ENCODE measurements at places on chromosomes 3 and 15.

GRCh38 chr3:54533856-54534255 lies 394.0 kb downstream of the LRTM1 start:
- no peak for DNase-seq

GRCh38 chr15:99283717-99284116 lies 32.4 kb downstream of the LRRC28 start:
- DNase-seq = no peak

GRCh38 chr3:12351145-12351544 lies 62.3 kb downstream of the PPARG start:
- DNase-seq = peak; percentile 13

DNA sequence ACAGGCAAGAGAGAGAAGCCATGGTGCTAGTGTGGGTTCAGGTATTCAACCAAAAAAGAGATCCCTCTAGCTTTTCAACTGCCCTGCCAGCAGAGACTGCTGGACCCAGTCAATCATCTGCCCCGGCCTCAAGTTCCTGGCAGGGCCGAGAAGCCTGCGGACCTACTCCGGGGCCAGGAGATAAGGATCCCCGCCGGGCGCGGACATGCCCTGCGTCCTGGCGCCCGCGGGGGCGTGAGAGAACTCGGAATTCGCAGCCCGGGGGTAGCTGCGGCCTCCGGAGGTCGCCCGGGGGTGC lies 821 bp upstream of the MAGI1 start:
- DNase-seq = peak; percentile 38

DNA sequence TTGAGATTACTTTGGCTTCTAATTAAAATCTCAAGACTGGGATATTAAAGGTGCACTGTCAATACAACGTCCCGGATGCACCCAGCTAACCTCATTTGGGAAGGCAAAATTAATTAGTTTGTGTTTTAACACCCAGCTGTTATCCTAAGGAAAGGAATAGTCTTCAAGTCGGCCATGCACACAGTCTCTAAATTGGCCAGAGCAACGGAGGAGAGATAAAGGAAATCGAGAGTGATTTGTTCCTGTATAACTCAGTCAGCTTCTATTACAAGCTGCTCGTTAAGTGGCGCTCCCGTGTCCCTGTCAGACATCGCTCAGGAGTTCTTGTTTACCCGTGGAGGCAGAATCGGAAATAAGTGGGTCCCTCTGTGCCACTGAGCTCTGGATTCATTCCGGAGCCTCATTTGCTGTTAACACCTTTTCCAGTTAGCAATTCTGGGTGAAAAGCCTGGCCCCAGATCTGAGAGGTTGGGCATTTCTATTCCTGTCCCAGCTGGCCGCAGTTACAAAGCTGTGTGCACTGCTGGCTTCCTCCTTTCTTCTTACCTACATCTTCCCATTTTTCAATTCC lies 63.9 kb downstream of the ST8SIA2 start:
- no peak for DNase-seq

DNA sequence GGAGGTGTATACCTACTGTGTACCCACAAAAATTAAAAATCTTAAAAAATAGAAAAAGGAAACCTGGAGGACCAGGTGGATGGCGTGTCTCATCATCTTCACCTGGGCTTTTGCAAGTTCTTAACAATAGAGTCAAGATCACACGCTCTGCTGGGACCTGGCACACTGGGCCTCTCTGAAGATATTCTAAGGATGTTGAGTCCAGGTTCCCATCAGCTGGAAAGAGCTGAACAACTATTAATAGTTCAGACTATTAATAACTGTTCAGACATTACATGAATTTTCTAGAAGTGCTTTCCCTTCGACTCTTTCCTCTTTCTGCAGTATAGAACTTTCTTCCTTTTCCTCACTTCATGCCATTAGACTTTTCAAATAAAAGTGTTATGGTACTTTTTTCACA lies 320.2 kb upstream of the IL12A start:
- DNase-seq = no peak

GRCh38 chr3:108494906-108495531 lies 15.4 kb downstream of the MYH15 start:
- DNase-seq = no peak

DNA sequence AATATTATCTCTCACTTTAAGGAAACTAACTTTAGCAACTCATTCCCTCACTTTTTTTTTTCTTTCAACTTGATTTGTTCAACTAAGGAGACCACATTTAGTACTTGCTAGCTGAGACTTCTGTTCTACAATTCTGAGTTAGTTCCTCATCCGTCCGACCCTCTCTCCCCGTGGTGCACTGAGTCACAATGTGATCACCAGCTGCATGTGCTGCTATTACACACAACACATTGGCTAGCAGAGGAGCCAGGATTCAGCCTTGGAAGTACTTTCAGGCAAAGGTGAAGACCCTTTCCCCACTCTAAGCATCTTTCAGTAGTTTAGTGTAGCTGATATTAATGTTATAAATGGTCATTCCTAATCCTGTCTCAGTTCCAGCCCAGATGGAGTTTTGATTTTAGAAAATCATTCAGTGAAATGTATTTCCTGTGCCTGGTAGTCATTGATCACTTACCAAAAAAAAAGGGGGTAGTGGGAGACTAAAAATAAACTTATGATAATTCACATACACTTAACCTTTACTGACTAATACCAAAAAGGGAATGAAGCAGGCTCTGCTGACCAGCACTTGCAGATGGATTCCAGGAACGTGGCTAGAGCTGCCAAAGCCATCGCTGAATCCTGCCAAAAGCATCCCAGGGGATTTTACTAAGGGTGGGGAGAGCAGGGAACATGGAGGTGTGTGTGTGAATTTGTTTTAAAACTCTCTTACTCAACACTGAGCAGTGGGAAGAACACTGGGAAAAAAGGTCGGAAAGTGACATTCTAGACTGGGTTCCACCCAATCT lies 424.8 kb downstream of the LPP start:
- DNase-seq = peak; percentile 93

- peak; percentile 18 for DNase-seq
These were observed 14.7 kb upstream of the SYNM start for GRCh38 chr15:99090011-99090699.

DNA sequence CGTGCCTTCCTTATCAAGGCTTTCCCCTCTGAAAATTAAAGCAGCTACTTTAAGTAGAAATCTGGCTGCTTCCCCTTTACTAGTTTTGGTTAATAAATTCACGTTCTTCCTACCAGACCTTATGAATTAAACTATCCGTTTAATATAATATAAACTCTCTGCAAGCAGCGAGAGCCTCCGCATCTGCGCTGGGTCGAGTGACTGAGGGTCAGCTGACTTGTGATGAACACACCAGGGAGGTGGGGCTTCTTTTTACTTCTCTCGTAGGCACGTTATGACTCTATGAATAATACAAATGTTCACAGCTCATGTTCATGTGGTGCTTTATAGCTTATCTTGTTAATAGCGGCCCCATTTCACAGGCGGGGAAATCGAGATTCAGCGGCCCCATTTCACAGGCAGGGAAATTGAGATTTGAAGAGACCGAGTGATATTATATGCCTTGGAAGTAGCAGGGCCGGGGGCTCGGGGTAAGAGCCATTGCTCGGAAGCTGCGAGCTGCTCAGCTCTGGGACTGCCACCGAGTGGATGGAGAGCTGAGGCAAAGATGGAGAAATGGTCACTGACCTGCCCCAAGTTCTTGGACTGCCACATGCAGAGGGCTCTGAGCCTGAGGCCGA lies 8.3 kb downstream of the MUC4 start:
- DNase-seq = peak; percentile 34

- DNase-seq = no peak
These were observed 316.0 kb downstream of the RORA start for GRCh38 chr15:60912984-60913697.

- DNase-seq = no peak
These were observed 468.8 kb upstream of the GRM7 start for GRCh38 chr3:6392123-6392522.

DNA sequence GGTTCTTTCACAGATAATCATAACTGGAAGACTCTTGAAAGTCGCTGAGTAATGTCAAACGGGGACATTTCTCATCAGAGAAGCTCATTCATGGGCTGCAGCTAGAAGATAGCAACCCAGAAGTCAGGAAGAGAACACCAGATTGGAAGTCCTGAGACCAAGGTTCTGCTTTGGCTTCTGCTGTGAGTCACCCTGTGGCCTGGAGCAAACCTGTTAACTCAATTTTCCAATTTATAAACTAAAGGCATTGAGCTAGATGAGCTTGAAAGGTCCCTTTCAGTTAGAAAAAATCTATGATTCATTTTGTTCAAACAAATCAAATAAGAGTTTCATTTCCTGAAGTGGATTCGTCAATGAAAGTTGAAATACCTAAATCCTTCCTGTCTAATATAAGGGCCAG lies 402.2 kb downstream of the EPHB1 start:
- DNase-seq = no peak

DNA sequence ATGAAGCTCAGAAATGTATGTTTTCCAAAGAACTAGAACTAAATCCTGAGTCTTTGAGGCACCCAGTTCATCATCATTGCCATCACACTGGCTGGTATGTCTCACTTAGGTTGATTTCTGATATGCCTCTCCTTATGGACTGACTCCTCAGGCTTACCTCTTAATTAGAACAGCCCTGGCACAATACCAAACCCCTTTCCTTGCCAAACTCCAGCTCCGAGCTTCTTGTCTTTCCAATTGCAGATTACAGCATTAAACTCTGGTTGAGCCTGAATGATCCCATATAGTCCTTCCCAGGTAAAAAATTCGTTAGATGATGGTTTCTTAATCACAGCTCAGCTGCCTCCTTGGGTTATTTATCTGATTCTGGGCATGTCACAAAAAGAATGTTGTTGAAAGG lies 66.3 kb downstream of the RTP4 start:
- DNase-seq = no peak

DNA sequence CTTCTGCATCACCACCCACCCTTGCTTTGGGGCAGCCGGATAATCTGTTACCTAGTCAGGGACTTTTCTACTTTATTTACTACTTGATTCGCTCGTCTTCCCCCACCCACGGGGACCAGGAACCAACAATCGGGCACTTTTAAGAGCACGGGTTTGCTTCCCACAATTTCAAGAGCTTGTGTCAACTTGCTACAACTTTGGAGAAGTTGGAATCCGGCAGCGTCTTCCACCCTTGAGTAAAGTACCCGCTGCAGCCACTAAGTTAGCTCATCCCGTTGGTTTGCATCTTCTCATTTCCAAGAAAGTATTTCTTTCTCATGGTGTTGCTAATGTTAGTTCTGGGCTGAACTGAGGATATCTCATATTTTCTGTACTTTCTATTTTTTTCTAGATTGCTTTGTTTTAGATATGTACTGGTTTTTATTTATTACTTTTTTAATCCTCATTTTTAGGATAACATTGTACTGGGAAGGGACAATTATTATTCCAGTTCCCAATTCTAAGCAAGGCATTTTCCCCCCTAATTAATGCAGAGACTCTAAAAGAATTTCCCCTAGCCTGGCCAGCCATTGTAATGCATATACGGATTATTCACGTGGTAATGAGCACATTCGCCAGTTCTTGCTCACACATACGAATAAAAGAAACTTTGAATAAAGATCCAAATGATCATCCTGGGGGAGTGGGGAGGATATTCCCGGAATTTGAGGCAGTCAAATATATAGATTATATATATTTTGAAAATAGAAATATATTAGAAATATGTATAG lies 4.0 kb downstream of the SOX2 start:
- DNase-seq = no peak

GRCh38 chr3:16373341-16373946 lies 108.4 kb downstream of the OXNAD1 start:
- no peak for DNase-seq

GRCh38 chr3:52221563-52222318 lies 3.7 kb downstream of the TLR9 start:
- DNase-seq = no peak

- DNase-seq = no peak
These were observed 27.6 kb upstream of the ST6GAL1 start for GRCh38 chr3:186902713-186903112.

- peak; percentile 40 for DNase-seq
These were observed 4.5 kb downstream of the CFAP44 start for GRCh38 chr3:113436809-113437208.

- DNase-seq = peak; percentile 97
These were observed 129.0 kb downstream of the RPL22L1 start for GRCh38 chr3:170740726-170741591.

DNA sequence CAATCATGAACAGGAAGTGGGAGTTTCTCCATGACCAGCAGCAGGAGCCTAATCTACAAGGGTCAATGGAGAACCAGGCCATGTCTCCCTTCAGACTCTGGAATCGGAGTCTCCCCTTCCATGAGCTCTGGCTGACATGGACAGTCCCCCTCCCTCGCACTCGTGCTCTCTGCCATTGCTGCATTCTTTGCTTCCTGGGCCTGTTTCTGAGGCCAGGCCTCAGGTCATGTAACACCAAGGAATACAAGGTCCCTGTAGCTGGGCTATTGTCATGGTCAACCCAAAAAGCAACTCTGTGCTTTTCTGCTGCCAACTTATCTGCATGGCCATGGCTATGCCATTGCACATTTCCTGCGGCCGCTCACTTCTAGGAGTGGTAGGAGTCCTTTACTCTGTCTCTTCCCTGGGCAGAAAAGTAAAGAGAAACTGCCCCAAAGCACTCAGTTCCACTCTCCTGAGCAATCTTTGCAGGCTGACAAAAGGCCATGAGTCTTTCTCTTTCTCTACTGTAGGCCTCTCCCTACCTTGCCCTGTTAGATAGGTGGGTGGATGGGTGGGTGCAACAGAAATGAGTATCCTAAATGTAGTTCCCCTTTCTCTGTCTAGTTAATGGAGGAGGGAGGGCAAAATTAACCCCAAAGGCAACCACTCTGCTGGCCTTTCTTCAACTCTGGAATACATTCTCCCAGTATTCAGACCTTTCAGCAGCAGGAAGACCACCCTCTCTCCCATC lies 40.8 kb upstream of the PROK2 start:
- no peak for DNase-seq

- peak; percentile 11 for DNase-seq
These were observed 209.2 kb downstream of the FEZF2 start for GRCh38 chr3:62164196-62164595.

DNA sequence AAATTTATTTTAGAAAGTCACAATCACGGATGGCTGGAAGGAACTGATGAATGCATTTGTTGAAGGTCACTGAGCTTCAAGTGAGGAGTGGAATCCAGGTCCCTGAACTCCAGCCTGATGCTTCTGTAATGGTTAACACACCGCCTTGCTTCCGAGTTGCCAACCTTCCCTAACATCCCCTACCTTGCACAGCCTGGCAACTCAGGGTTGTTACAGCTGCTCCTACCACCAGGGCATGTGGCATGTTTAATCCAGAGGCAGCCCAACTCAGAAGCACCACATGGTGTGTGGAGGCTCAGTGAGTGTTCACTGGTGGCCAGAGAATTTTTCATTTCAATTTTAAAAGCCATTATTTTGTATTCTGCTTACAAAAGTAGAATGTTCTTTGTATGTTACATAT lies 4.9 kb downstream of the TM2D3 start:
- DNase-seq = no peak

GRCh38 chr3:138861798-138862197 lies 27.1 kb upstream of the PIK3CB start:
- DNase-seq = peak; percentile 31

GRCh38 chr15:70401709-70402108 lies 304.0 kb upstream of the TLE3 start:
- peak; percentile 29 for DNase-seq

DNA sequence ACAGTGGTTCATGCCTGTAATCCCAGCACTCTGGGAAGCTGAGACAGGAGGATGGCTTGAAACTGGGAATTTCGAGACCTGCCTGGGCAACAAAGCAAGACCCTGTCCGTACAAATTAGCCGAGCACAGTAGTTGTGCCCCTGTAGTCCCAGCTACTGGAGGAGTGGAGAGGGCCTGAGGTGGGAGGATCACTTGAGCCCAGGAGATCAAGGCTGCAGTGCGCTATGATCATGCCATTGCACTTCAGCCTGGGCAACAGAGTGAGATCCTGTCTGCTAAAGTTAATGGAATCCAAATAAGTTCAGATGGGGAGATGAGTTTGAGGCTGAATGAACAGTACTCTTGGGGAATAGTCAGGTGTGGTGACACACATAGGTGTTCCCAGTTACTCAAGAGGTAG lies 14.4 kb downstream of the TRIM71 start:
- no peak for DNase-seq
